ENCODE measurements at places on chromosomes 2 and 18.

DNA sequence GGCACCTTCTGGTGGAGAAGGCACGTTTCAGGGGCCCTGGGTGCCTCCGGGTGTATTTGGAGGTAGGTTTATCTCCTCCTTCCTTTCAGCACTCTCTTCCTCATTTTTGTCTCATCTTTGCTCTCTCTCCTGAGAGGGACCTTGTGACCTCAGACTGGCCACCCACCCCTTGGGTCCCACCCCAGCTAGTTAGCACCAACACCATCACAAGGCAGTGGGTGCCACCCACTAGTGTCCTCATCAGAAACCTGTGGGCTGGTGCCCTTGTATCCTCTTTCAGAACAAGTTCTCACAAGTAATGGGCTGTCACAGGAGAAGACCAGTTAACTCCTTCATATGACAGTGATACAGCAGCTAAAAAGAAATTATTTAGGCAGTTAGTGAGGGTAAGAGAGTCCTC, 196.4 kb downstream of the UXS1 start:
- no peak for DNase-seq

GRCh38 chr2:6820903-6821584, 44.7 kb downstream of the CMPK2 start:
- DNase-seq, result no peak

DNA sequence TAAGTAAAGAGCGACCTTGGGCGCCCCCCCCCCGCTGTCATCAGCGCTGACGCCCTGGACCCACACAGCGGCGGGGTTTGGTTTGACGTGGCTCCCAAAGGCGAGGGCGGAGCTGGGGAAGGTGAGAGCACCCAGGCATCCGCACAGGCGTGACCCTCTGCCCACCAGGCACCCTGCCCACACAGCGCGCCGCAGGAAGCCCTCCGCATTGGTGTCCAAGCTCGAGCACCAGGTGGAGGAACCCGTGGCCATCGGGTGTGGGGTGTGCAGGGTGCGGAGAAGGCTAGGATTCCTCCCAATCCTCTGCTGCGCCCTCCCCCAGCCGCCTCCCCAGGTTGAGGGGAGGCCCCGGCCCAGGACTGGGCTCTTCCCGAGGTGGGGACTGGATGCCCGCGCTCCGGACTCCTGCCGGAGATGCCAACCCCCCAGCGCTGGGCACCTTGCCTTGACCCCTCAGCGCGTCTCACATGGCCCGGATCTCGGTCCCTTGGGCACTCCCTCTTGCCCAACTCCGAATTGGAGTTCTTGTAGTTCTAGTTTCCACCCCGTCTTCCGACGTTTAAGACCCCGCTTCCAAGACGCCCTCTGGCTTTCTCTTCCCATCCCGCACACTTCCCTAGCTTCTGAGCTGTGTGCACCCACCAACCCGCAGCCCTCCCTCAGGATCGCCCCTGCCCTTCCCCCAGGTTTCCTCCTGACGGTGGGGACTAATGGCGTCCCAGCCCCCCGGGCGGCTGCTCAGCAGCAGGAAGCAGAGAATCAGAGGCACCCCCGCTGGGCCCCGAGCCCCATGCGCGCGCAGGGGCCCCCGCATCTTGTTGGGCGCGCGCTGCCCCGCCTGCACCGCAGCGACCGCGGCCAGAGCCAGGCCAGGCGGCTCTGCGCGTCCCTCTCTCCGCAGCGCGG, 25.9 kb upstream of the RESP18 start:
- no peak for DNase-seq

DNA sequence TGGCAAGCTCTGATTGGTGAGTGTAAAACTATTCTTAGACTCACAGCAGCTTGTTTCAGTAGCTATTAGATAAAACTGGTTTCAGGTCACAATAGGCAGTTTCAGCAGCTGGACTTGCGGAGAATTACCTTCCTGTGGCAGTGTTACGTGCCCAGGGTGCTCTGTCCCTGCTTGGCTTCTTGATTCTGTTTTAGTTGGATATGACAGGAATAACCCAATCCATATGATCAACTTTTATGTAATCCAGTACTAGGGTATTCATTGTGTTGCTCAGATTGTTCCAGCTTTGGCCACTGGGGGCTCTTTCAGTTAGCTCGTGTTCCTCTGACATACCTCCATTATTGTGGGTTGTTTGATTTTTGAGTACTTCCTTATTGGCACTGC, 43.1 kb downstream of the INPP4A start:
- DNase-seq, result no peak

DNA sequence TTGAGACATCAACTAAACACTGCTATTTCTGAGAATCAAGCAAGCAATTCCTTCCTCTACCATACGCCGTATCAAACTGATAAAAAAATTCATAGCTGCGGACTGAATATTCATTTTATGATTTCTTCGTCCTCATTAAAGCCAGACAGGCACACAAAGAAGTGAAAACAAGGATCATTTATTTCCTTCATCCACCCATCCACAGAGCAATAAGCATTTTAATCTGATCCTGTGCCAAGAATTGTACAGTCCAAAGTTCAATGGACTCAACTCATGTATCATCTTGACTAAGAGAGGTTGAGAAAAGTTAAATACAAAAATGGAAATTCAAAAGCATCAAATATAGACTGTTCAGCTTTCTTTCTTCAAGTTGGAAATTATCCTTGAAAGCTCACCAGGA, 19.7 kb upstream of the SNTG2 start:
- DNase-seq, result no peak

DNA sequence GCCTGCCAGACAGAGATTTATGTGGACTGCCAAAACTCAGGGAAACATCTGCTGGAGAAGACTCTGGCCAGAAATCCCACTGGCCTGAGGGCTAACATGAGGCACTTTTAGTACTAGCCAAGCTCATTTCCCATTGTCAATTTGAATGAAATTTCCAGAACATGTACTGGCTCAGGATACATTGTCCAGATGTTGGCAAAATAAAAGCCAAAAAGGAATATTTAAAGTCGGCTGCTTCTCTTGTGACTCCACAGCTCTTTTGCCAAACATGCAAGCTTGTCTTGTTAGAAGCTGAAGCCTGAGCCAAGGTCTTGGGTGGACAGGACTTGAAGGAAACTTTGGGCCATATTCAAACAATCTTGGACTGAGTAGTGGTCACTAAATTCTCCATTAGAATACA, 215.5 kb downstream of the NCKAP5 start:
- no peak for DNase-seq

DNA sequence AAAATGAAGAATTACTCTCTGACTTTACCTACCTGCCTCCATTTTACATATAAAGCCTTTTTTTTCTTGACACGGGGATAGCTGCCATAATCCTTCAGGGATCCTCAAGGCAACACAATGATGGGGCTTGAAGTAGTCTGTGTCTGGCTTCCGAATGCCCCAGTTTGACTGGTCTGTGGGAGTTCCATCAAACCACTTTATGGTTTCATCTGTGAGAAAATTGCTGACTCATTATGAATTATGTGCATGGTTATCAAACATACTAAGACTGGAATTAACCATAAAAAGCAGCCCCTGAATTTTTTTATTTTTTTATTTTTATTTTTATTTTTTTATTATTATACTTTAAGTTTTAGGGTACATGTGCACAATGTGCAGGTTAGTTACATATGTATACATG, 117.5 kb downstream of the PLA2R1 start:
- no peak for DNase-seq

- DNase-seq, result no peak
Measured at GRCh38 chr2:186771850-186772463, 77.0 kb downstream of the ZSWIM2 start.

DNA sequence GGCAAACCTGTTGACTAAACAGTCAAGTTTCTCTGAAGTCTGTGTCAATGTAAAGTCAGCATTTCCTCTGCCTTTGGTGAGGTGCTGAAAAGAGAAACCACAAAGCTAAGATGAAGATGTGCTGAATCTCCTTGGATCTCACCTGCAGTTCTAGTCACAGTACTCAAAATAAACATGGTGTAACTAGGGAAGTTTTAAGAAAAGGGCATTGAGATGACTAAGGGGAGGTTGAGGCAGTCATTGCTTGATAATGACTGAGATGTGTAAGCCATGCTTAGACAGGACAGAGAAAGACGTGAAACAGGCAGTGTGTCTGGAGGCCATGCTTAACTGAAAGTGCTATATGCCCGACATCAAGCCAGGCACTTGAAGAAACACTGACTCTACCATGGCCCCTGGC, 1010.0 kb upstream of the CELF4 start:
- DNase-seq, result no peak

- DNase-seq, result no peak
Measured at GRCh38 chr18:79526468-79527460, 131.0 kb downstream of the NFATC1 start.

DNA sequence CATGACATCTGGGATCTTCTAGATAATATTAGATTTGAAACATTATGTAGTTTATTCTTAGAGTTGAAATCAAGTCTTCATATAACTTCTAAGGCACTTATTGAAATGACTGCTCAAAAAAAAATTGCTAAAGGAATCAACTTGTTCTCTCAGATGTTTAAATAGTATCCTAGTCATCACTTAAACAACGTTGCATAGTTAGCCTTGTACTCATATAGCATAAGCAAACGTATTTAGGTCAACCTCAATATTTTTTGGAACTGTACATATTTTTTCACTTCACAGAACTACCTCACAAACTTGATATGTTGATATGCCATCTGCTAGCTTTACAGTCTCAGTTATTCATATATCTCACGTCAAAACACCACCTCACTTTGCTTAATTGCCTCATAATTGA, 47.1 kb upstream of the CREB1 start:
- DNase-seq, result no peak

- no peak for DNase-seq
Measured at GRCh38 chr2:216911886-216912285, 52.0 kb upstream of the TNP1 start.

DNA sequence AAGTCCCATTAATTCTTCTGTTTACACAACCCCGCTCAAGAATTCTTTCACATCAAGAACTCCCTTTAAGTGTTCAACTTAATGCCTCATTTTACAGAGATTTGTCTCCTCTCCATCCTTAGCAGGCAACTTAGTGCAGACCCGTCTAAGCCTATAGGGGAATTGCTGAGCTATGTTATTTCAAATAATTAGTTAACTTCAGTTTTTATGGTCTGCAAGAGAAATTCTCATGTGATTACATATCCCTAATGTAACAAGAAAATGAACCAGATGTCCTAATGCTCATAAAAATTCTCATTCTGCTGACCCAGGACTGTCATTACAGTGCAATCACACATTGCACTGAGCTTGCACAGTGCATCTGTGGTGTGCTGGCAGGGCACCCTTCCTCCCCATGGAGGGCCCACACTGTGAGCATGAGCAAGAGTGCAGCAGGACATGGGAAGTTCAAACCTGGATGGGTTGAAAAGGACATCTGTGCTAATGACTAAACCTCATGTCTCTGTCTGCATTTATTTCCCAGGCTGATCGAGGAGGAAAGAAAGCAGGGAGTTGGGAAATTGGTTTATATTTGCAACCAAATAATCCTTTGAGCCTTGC, 97.1 kb downstream of the COL5A2 start:
- DNase-seq, result no peak

GRCh38 chr2:157307021-157307420, 18.6 kb downstream of the ERMN start:
- DNase-seq, result no peak

GRCh38 chr2:68352651-68353391, 12.3 kb upstream of the PLEK start:
- DNase-seq, result no peak

DNA sequence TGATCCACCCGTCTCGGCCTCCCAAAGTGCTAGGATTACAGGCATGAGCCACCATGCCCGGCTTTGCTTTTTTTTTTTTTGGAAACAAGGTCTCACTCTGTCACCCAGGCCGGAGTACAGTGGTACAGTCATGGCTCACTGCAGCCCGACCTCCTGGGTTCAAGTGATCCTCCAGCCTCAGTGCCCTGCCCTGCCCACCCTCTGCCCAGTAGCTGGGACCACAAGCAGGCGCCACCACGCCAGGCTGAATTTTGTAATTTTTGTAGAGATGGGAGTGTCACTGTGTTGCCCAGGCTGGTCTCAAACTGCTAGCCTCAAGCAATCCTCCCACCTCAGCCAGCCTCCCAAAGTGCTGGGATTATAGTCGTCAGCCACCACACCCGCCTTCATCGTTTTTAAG, 11.6 kb upstream of the PSD4 start:
- DNase-seq, result no peak

GRCh38 chr2:151556121-151556520, 146.4 kb downstream of the RIF1 start:
- no peak for DNase-seq

GRCh38 chr2:195331966-195332365, 325.1 kb upstream of the SLC39A10 start:
- DNase-seq, result no peak

- no peak for DNase-seq
Measured at GRCh38 chr18:57942493-57942892, 101.5 kb upstream of the NEDD4L start.

GRCh38 chr2:85958731-85959130, 69.9 kb upstream of the ST3GAL5 start:
- DNase-seq, result no peak

DNA sequence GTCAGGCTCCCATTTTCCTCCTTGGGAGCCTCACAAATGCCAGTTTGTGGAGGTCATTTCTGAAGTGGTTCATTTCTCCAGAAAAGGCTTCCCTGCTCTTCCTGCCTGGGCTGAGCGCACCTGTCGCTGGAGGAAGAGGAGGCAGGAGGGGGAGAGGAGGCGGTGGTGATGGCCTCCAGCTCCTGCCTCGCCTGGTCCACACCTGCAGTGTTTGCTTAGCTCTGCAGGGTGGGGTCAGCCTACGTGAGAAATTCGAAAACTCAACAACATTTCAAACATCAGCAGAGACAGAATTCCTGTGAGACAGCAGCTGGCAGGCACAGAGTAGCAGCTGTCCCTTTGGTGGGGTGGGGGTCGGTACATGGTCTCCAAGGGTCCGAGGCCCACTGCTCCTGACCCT, 7.9 kb downstream of the IMPA2 start:
- no peak for DNase-seq

DNA sequence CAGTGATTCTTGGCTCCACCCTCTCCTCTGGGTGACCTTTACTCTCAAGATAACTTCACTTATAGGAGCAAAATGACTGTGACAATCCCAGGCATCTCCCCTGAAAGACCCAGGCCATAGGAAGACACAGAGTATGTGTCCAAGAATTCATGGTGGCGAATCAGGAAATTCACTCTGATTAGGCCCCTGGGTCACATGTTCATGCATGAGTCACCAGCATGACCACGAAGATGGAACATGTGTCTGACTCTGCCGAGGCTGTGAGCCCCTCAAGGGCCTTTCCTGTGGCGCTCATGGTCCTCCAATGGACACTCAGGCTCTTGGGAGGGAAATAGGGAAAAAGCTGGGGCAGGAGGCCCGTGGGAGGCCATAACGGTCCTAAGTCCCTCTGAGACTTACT, 74.0 kb upstream of the TEX51 start:
- DNase-seq, result no peak

GRCh38 chr2:236715491-236715961, 145.9 kb downstream of the ACKR3 start:
- DNase-seq, result no peak

DNA sequence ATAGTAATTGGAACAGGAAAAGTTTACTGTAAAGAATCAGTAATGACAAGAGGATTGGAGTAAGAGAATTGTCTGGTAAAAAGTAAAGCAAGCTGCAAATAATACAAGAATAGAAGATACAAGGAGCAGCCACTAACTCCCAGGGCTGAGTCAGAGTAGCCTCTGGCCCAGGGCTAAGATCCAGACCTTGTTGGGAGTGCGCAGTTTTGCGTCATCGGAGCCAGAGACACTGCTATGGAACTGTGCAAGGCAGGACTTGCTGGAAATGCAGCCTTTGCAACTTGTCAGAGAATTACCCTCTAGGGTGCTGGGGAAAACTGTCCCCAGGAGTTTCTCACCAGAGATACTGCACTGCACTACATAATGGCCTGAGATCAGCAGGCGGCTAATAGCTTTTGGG, 135.2 kb downstream of the NYAP2 start:
- DNase-seq, result no peak

- no peak for DNase-seq
Measured at GRCh38 chr2:153497938-153498629, 19.5 kb upstream of the RPRM start.

Measured in stimulated activated CD8-positive, alpha-beta memory T cell treated with anti-CD3 and anti-CD28 coated beads, Interleukin-15, amount 100 ng/mL, for 24 hours (primary cell).